ENCODE measurements at places on chromosomes 16 and 17. TPM values are rescaled to one million over a fixed set of nuclear protein-coding genes. Genes with fewer than 3 reads are reported as not detected.
A peak's percentile ranks its signal among the peaks of the same experiment; 100 is the strongest.

SHISA9 gene
- total RNA-seq = 0.10 TPM

MSLN gene
- total RNA-seq = 1.4 TPM

KRT33B gene
- 7.7 TPM for total RNA-seq

KREMEN2 gene
- 18.8 TPM for total RNA-seq

CDH1 gene
- total RNA-seq = 83.0 TPM

BAIAP3 gene
- total RNA-seq = 1.2 TPM

CCL16 gene
- total RNA-seq = not detected

CDH16 gene
- not detected for total RNA-seq

- DNase-seq = no peak
Observed at GRCh38 chr17:56316604-56317003, 163.3 kb downstream of the ANKFN1 start.

DNA sequence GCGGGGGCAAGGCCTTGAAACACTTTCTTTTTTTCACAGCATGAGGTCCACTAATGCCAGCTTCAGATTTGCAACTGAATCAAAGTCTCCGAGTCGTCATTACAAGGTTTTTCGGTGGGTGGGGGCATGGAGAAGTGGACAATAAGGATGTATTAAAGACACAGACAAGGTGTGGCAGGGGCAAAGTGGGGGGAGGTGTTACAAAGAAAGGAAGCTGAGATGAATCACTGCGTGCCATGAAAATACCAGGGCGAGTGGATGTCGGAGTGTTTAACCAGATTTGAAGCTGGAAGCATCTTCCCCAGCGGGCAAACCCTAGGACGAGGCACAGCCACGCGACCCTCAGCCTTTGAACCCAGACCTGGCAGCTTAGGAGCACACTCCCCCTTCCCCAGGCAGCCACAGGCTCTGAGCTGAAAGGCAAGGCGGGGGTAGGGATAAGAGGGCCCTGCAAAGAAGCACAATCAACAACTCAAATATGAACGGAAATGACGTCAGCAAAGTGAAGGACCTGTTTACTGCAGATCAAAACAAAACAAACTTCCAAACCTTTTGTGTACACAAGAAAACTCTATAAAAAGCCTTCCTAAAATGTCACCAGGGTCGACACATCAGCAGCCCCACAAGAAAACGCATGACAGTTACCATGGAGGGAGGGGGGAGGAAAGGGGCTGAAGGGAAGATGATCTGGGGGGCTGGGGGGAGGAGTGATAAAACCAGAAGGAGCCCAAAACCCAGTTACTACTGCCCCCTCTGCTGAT is 5.6 kb upstream of the ZFHX3 start:
- DNase-seq = no peak

DNA sequence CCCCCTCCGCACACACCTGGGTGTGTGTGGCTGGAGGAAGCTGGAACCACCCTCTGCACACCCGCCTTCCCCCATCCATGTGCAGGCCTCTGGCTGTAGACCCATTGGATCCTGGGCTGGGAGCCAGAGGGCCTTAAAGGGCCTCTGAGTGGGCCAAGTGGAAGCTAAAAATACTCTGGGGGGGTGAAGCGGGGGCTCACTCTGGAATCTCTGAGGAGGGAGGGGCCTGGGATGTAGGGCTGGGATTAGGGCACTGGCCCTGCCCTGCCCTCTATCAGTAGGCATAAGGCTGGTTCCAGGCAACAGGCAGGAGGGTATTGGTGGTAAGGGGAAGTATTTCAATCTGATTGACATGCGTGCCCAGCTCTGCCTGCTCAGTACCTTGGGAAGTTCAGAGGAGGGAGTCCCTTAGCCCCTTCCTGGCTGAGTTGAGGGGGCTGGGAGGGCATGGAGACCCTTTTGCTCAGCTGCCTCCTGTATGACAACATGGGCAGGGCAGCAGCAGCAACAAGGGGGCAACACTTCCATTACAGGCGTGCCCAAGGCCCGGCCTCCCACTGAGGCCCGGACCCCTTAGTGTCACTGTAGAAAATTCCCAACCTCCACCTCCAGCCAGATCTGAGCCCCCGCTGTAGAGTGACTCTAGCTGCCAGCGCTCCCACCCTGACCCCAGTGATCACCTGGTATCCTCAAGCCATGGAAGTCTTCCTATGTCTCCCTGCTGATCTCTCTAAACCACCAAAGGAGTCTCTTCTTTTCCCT is 5.2 kb downstream of the ITGA3 start:
- DNase-seq = peak; percentile 13

DNA sequence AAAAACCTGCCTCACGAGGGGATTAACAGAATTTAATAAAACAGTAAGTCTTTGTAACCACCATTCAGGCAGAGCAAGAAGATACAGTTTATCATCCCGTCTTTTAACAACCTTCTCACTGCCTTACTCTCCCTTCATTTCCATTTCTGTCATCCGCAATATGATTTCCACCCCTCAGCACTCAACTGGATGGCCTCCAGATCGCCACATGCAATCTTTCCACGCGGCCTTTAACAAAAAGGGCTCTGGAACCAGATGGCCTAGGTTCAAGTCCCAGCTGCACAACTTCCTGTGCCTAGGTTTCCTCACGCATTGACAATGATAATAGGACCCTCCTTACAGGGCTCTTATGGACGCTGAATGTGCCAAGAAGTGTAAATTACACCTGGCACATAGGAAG is 103.6 kb downstream of the GAS7 start:
- DNase-seq = peak; percentile 41

GRCh38 chr17:43020030-43020621 is 2.1 kb downstream of the VAT1 start:
- peak; percentile 50 for DNase-seq

GRCh38 chr16:84047626-84048025 is 5.0 kb upstream of the SLC38A8 start:
- no peak for DNase-seq

DNA sequence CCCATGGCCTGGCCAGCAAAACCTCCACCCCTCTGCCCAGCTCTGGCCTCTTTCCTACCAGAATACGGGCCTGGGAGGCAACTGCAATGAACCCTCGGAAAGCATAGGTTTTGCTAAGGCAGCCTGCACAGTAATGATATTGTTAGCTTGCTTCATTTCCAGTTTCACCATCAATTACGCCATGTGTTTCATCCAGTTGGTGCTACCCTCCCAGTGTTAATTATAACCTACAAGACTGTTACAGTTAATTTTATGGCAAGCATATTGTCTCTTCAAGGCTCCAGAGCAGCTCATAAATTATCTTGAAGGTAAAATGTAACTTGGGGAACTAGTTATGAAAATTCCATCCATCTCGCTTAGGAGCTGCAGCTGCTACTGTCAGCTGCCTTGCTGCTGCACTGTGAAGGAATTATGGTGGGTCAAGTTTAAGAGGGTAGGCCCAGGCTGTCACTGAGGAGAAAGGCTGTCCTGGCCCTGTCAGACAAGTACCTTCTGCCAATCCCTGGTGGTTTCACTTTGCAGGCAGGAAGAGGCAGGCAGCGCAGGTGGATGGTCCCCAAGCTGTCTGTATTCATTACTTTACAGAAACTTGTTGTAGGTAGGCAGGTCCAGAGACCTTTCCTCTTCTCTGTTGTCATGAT is 242.9 kb downstream of the FTO start:
- no peak for DNase-seq

DNA sequence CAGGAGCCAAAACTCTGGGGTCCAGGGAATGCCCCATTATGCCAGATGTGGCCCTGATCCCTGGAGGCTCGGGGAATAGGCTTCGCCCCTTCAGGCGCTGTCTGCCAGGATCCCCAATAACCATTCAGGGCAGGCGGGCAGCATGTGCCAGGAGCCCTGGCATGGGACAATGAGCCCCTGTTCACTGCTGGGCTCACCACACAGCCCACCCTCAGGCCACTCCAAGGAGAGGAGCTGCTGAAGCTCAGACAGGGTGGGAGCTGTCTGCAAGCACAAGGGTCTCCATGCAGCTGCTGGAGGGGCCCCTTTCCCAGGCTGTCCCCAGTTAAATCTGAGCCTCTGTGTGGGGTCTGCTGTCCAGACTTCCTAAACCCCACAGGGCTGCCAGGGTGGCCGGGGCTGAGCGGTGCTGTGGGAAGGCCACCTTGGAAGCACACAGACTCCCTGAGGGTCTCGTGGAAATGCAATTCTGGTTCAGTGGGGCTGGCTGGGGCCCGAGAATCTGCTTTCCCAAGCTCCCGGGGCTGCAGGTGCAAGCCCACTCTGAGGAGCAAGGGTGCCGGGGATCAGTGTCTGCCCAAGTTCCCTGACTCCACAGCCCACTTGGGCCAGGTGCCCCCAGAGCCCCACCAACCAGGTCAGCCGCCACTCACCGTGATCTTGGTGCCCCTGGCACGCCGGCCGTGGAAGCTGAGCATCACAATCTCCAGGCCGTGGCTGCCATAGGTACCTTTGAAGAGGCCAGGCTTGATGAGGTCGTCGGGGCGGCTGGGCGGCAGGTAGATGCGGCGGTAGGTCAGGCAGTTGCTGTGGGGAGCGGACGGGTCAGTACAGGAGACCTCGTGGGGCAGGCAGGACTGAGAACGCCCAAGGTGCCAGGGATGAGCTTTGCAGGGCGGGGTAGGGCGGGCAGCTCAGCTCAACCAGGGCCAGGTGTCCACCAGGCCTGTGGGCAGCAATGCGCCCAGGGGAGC is 17.7 kb upstream of the C16orf95 start:
- no peak for DNase-seq

DNA sequence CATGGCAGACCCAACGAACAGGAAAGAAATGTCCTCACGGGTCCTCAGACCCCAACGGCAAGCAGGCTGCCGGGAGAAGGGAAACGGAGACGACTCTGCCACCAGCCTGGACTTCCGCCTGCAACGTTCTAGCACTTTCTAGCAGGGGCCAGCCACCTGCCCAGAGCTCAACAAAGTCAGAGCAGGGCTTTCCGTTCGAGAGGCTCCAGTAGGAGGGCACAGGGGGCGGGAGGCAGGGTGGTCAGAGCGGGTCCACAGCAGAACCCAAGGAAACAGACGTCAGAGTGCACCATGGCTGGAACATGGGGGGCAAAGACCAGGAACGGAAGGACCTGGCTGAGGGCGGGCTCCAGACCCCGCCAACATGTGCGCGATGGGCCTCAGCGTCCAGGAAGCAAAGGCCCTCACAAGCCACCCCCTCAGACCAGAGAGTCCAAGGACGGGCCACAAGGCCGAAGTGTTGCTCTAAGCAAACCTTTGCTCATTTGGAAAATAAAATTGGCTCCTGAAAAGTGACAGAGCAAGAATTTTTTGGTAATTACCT is 29.4 kb upstream of the C16orf95 start:
- DNase-seq = no peak

DNA sequence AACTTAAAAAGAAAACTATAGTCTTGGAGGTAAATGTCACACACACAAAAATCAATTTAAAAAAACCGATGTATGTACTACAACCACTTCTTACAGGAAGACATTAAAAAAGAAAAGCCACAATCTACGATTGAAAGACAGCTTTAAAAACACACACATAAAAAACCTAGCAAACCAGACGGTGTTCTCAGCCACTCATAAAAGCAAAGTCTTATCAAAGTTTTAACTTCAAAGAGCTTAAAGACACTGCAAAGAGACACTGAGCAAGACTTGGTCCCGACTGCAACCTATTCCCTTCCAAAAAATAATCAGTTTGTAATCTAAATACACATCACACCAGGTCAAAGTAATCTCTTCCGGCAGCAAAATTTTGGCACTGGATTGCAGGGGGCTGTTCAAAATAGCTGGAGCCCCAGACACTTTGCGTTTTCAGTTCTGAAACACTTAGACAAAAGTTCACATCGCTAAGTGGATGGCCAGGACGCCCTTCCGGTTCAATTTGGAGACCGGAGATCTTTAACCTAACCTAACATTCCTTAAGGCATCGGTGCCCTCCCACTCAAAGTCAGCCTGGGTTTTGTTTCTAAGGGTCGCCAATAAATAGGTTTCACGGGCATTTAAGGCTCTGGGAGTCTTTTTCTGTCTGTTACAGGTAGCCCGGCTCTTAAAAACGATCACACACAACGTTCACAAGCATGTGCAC is 2.6 kb downstream of the ZCCHC14 start:
- no peak for DNase-seq

Data from skin of body (tissue), 3 donors.